ENCODE measurements at places on chromosomes 1 and 21.

DNA sequence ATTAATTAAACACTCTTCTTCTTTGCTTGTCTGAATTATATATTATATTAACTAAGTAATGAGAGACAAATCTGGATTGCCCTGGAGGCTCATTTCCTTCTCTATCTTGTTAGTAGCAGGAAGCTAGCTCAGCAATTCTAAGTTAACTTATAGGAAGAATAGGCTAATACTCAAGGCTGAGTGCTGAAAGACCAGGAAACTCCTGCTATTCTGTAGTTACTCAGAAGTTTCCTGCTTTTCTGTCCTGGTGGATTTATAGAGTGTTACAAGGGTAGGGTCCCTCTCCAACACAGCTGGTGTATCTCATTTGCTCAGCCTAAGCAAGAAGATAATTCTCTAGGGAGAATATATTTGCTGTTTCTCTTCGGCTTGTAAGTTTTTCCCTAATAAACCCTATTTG is 29.2 kb downstream of the HSPA13 start:
- H3K27me3 ChIP-seq: no peaks in the 10 kb centered on the region
- no peak overlapping the region for H3K4me3 ChIP-seq
- no peaks in the 10 kb centered on the region for H3K36me3 ChIP-seq
- peaks cover 32% of the 10 kb centered on the region for H3K4me1 ChIP-seq
- peak; percentile 91 for DNase-seq
- peak overlapping the region; percentile 21 for H3K27ac ChIP-seq

GRCh38 chr1:211783266-211783665 is 47.3 kb downstream of the LPGAT1 start:
- no peak overlapping the region for H3K27ac ChIP-seq
- no peak for DNase-seq
- H3K27me3 ChIP-seq: no peaks in the 10 kb centered on the region
- no peak overlapping the region for H3K4me3 ChIP-seq
- peaks cover 5% of the 10 kb centered on the region for H3K36me3 ChIP-seq
- H3K4me1 ChIP-seq: peaks cover 6% of the 10 kb centered on the region

DNA sequence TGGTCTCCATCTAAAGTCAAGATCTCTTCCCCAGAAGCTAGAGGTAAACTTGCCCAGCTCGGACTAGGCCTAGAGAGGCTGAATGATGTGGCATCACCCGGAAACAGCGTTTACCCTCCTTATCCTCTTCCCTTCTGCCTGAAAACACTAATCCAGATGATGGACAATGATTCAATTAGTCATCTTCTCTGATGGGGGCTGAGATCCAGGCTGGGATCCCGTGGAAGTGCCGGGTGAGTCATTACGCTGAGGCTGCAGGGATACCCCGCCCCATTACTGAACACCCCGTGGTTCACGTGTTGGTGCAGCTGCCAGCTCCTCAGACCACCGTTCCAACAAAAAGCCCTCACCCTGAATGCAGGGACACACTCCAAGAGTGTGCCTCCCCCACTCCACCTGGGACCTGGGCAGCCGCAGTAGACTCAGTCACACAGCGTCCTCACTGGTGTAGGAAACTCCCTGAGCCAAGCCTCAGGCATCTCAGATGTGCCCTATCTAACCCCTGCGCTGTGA is 2.0 kb downstream of the S100A6 start:
- no peaks in the 10 kb centered on the region for H3K36me3 ChIP-seq
- H3K27me3 ChIP-seq: no peaks in the 10 kb centered on the region
- H3K4me3 ChIP-seq: peak overlapping the region; percentile 26
- H3K27ac ChIP-seq: peak overlapping the region; percentile 25

DNA sequence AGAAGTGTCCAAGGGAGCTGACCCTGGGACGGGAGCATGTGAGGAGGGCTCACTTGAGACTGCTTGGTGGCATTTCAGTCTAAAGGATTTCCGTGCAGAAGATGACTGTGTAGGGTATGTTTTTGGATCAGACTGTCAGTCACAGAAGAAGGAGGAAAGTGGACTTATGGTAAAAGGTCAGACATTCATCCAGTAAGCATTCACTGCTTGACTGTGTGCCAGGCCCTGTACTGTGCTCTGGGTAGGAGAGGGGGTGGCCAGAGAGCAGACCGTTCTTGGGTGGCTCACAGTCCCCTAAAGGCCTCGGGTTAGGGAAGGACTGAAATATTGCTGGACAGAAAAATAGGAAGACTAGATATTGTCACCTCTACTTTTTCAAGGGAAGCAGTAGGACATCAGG is 2.1 kb upstream of the SERINC2 start:
- no peak for DNase-seq
- H3K27ac ChIP-seq: no peak overlapping the region
- H3K27me3 ChIP-seq: peaks cover 48% of the 10 kb centered on the region
- peaks cover 8% of the 10 kb centered on the region for H3K4me1 ChIP-seq
- no peaks in the 10 kb centered on the region for H3K36me3 ChIP-seq
- H3K4me3 ChIP-seq: no peak overlapping the region

- H3K27me3 ChIP-seq: no peaks in the 10 kb centered on the region
- no peaks in the 10 kb centered on the region for H3K36me3 ChIP-seq
- peak overlapping the region; percentile 68 for H3K27ac ChIP-seq
- peak; percentile 97 for DNase-seq
- H3K4me3 ChIP-seq: no peak overlapping the region
Observed at GRCh38 chr1:159889821-159890252, 10.1 kb downstream of the CFAP45 start.
